ENCODE measurements at places on chromosomes 1 and 21. TPM values are rescaled to one million over a fixed set of nuclear protein-coding genes. Genes with fewer than 3 reads are reported as not detected.

NR5A2 gene
- total RNA-seq: not detected

HTR6 gene
- 0.31 TPM for total RNA-seq

KRTAP19-1 gene
- total RNA-seq: not detected

SNX7 gene
- total RNA-seq: 80.1 TPM

THEM5 gene
- total RNA-seq: not detected

OR2T2 gene
- total RNA-seq: not detected

FAM131C gene
- 1.9 TPM for total RNA-seq

AQP10 gene
- not detected for total RNA-seq

LAX1 gene
- total RNA-seq: not detected

FMO1 gene
- total RNA-seq: 3.1 TPM

LIPI gene
- total RNA-seq: not detected

ZBED6 gene
- total RNA-seq: 22.8 TPM

NR1I3 gene
- not detected for total RNA-seq

DNM3 gene
- 133 TPM for total RNA-seq

SGIP1 gene
- total RNA-seq: 158 TPM

Measured in parietal lobe (tissue), 2 donors.